CD4-positive, alpha-beta T cell treated with Interleukin-4 for 1 hour (primary cell): ENCODE measurements at places on chromosomes 7 and 10.

- no peak for DNase-seq
Measured at GRCh38 chr7:36564489-36564888, 159.8 kb downstream of the AOAH start.

GRCh38 chr7:130490888-130491804 is 739 bp upstream of the MEST start:
- peak; percentile 24 for DNase-seq

GRCh38 chr7:142445019-142445686 is 187.3 kb upstream of the PRSS58 start:
- peak; percentile 55 for DNase-seq

- DNase-seq: no peak
Measured at GRCh38 chr10:75403144-75403938, 1.8 kb upstream of the ZNF503 start.

- no peak for DNase-seq
Measured at GRCh38 chr7:68216051-68216450, 1219.4 kb downstream of the TYW1 start.

GRCh38 chr7:120723465-120724385 is 134.2 kb downstream of the TSPAN12 start:
- DNase-seq: no peak

GRCh38 chr7:118420888-118421287 is 196.4 kb downstream of the ANKRD7 start:
- no peak for DNase-seq

DNA sequence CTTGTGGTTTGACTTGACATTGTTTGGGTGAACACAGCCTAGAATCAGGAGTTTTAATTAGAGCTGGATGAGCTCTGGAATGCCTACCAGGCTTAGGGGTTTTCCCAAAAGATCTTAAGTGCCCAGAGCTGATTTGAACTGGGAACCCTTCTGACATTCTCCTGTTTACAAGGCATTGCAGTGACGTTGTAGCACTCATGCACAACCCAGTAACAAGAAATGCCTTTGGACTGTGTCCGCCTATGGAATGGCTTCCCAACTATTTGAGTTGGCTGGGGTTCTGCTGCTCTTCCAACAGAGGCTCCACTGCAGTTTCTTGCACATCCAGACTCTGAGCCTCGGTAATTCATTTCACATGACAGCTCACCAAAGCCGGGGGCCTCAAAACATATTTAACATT is 76.7 kb upstream of the MKX start:
- DNase-seq: no peak

DNA sequence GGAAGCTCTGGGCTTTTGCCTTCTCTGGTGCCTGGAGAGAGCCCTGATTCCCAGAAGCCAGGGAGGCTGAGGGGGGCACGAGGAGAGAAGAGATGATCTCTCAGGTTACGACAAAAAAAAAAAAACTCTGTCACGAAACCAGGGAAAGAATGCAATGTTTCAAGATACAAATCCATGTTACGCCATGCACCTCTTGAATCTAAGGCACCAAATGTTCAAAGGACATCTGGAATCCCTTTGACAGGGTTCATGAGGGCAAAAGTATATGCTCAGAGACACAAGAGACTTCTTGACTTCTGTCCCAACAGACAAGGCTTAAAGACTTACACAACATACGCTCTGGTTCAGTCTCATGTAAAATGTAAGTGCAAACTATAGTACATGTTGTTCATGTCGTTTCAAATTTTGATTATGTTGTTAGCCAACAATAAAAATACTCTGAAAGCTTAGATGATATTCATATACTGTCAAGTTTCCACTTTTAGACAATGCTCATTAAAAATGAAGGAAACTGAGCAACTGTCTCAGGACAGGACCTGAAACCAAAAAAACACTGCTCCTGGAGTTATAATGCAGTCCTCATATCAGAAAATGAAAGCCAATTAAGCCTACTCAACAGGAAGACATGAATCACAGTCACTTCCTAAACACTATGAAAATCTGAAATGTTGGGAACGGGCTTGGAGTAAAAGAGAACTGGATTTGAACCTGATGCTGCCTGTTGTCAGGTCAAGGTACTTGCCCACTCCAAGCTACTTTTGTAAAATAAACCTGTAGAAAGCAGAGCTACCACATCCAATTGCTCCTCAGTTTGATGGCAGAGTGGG is 72.3 kb downstream of the CHCHD3 start:
- no peak for DNase-seq

- DNase-seq: no peak
Measured at GRCh38 chr7:148878317-148878716, 5.8 kb downstream of the EZH2 start.

- DNase-seq: no peak
Measured at GRCh38 chr10:132418527-132419416, 21.8 kb downstream of the PWWP2B start.

DNA sequence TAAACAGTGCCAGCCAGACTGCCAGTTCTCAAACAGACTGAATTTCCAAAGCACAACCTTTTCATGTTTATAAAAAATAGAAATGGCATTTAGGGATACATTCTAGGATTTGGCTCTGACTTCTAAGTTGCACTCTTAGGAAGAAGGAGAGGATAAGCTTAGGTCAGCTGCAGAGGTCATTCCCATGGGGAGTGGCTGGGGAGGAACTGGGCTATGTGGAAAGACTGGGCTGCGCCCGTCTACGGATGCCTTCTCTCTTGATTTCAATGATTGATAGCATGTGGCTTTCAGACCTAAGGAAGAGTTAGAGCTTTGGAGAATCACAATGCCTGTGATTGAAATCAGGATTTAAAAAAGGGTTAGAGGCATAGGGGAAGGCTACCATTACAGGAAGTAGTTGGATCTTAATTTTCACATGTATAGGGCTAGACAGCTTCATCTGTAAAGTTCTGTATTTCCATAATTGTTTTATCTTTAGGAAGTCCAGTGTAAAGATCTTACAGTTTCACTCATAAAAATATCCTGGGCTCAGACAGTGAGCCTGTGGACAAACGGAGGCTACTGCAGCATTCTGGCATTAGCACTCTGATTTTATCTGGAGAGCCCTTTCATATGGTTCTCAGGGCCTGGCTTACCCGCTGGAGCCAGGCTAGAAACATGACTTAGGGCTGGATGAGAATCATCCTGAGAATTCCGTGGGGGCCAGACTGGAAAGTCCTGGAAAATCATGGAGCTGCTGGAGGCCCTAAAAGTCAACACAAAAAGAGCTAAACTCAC is 29.5 kb downstream of the NUDT5 start:
- no peak for DNase-seq

GRCh38 chr10:78947226-78947625 is 121.5 kb upstream of the ZMIZ1 start:
- no peak for DNase-seq

GRCh38 chr7:25731068-25731845 is 420.7 kb upstream of the NFE2L3 start:
- DNase-seq: no peak

DNA sequence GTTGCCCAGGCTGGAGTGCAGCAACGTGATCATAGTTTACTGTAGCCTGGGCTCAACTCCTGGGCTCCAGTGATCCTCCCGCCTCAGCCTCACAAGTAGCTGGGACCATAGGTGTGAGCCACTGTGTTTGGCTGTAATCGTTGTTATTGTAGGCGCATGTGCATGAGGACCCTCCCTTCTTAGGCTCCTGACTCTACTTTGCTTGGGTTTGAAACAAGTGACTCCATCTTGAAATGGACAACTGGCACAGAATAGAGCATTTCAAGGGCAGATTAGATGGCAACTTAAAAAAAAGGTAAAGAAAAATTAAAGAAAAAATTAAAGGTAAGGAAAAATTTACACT is 15.4 kb upstream of the GIMAP8 start:
- DNase-seq: no peak

- DNase-seq: no peak
Measured at GRCh38 chr7:27611059-27611458, 51.6 kb downstream of the HIBADH start.

DNA sequence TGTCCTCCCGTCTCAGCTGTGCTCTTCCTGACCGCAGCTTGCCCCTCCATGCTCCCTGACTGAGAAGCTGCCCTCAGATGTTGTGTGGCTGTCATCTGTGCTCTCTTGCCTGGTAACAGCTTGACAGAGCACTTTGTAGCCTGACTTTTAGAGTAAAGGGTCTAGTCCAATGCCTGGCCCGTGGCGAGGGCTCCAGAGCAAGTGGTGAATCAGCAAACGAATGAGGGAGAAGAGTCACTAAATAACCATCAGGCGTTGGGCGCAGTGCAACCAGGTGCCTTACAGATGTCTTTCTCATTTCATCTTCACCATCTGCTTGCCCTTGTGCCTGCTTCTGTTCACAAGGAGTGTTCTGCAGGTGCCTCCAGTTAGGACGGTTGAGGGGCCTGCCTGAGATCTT is 45.6 kb downstream of the MKI67 start:
- DNase-seq: no peak

GRCh38 chr10:4470231-4470835 is 355.7 kb upstream of the AKR1E2 start:
- DNase-seq: no peak

GRCh38 chr7:90709501-90710465 is 113.7 kb downstream of the CDK14 start:
- DNase-seq: no peak

DNA sequence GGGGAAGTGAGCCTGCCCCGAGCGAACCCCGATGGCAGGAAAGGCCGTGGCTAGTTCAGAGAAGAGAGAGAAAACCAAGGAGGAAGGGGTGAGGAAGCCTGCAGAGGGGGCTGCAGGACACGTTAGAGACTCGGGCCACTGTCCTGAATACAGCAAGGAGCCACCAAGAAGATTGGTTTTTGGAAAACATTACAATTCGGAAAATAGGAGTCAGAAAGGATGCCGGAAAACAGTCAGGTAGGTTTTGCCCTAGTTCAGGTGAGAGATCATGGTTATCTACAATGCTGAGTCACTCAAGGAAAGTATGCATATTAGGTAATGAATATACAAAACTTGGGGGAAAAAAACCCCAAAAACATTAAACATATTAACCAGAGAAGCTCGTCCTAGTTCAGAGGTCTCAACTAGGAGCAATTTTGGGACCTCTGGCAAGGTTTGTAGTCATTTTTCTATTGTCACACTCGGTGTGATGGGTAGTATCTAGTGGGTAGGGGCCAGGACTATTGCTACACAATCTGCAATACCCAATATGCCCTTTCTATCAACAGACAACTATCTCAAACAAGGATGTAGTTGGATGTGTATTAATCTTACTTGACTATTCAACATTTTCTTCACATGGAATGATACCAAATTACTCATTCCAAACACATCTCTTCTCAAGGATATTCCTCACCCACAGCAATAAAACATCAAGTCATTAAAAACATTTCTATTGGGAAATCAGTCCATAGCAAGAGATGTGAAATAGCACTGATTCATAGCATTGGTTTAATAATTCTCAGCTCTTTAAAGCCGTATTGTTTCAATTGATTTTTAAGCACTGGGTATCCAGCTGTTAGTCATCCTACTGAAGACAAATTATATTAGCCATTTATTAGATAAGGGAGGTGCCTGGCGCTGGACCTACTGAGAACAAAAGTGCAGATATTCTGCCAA is 74.4 kb upstream of the RSU1 start:
- DNase-seq: peak; percentile 56

DNA sequence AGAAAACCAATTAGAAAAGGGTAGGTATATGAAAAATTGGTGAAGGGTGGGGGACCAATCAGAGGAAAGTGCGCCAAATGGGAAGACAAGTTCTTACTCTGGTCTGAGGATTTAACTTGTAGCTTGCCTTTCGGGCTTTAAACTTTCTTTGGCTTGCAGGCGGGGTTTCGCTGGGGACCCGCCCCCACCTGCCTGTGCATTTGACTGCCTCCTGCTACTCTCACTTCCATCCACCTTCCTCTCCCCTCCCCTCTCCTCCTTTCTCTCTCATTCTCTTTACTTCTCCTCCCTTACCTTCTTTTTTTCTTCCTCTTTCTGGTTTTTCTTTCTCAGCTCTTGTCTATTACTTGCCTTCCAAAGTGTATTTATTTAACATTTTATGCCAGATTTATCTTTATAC is 278.8 kb downstream of the DNAJB9 start:
- DNase-seq: no peak

- DNase-seq: no peak
Measured at GRCh38 chr10:129105266-129105665, 361.8 kb upstream of the MGMT start.

- DNase-seq: no peak
Measured at GRCh38 chr7:45292481-45292880, 134.9 kb downstream of the RAMP3 start.

- DNase-seq: no peak
Measured at GRCh38 chr7:25947669-25948516, 204.1 kb upstream of the NFE2L3 start.

DNA sequence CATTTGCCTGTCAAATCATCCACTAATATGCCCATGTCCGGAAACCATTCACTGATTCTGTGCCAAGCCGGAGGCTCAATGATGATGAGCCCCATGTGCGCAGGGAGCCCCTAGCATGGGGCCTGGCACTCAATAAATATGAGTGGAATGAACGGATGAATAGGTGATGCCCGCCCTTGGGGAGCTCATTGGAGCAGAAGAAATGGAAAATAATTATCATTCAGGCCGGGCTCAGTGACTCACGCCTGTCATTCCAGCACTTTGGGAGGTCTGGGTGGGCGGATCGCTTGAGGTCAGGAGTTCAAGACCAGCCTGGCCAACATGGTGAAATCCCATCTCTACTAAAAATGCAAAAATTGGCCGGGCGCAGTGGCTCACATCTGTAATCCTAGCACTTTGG is 11.0 kb downstream of the RHBDD2 start:
- DNase-seq: no peak

DNA sequence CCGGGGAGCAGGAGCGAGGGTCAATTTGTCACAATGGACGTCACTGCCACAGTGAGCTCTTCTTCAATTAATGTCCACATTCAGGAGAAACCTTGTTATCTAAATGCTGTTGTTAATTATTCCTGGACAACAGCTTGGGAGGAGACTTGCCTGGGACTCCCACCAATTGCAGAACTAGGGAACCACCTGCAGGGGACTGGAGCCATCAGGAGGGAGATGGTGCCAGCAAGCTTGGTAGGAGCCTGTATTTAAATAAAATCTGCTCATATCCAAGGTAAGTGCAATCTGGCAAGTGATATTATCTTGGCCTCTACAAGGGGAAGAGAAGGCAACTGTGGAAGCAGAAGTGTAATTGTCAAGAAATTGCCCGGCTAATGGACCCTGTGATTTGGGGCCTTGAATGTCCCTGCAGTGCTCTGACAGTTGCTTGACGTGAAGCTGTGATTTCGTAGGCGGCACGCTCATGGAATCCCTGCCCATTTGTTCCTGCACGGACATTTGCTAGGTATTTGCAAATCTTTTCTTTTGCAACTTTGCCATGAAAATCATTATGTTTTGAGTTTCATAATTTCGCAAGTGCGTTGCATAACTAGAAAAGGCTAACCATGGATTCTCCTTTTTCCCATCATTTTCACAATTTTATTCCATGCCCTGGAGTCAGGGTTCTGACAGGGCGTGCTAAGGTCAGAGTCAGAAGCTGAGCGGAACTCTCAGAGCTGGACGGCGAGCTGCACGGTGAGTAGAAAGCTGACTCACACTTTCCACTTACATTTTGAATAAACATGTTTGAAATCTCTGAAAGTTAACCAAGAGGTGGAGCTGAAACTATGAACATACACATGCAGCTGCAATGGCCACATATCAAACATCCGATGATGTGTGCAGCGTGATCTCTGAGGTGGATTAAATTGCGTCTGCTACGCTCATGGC is 84.9 kb upstream of the TCERG1L start:
- no peak for DNase-seq
